ENCODE measurements at places on chromosomes 1 and 21.

GRCh38 chr1:50704126-50704525 is 255.9 kb downstream of the FAF1 start:
- no peak for DNase-seq

GRCh38 chr1:150552911-150553289 is 3.7 kb downstream of the ADAMTSL4 start:
- peak; percentile 22 for DNase-seq

- DNase-seq: peak; percentile 84
Observed at GRCh38 chr1:8423692-8424538, 106.0 kb downstream of the SLC45A1 start.

DNA sequence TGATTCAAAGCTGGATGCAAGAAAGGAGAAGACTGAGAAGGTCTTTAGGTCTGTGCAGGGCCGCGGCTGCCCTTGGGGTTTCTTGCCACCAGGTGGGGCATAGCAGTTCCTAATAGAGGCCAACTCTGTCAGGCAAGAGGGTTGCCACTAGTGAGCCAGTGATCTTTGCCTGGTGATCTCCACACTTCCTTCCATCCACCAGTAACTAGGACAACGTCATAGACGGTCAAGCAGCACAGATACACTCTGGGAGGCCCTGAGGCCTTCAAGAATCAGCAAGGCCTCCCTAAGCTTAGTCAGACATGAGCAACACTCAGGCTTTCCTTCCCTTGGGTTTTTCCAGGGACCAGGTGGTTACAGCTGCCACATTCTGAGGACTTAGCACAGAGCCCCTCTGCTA is 32.9 kb upstream of the ATP2B4 start:
- peak; percentile 52 for DNase-seq

- no peak for DNase-seq
Observed at GRCh38 chr1:199182186-199182843, 543.5 kb downstream of the PTPRC start.
